Stimulated activated CD8-positive, alpha-beta memory T cell treated with anti-CD3 and anti-CD28 coated beads, Interleukin-2, amount 100 ng/mL, for 1 hour (primary cell): ENCODE measurements at places on chromosomes 11 and 22.

GRCh38 chr22:35743326-35743860, 25.7 kb downstream of the APOL5 start:
- no peak for DNase-seq

DNA sequence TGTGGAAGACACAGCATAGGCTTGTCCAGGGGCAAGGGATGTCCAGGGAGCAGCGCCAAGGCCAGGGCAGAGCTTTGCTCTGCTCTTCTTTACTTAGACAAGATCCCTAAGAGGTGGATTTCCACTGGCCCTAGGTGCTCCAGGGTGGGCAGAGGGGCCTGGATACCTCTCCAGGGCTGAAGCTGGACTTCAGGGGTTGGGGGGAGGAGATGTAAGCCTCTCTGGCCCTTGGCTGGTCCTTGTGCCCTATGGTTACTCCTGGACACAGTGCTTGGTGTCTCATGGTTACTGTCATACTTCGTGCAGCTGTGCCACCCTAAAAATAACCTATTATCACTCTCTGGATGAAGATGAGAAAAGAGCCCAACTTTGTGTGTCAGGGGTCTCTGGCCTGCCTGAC, 12.9 kb upstream of the KCNJ11 start:
- no peak for DNase-seq

GRCh38 chr11:113331441-113331840, 17.1 kb downstream of the TTC12 start:
- DNase-seq, result no peak

DNA sequence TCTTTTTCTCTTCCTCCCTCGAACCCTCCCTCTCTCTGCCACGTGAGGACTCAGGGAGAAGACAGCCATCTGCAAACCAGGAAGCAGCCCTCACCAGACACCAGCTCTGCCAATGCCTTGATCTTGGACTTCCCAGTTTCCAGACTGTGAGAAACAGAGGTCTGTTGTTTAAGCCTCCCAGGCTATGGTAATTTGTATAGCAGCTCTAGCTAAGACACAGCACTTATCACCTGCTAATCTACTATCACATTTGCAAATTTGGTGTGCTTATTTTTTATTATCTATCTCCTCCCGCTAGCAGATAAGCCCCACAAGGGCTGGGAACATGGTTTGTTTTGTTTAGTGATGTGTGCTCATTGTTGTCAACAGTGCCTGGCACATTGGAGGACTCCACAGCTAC, 124.8 kb upstream of the OPCML start:
- DNase-seq, result no peak

DNA sequence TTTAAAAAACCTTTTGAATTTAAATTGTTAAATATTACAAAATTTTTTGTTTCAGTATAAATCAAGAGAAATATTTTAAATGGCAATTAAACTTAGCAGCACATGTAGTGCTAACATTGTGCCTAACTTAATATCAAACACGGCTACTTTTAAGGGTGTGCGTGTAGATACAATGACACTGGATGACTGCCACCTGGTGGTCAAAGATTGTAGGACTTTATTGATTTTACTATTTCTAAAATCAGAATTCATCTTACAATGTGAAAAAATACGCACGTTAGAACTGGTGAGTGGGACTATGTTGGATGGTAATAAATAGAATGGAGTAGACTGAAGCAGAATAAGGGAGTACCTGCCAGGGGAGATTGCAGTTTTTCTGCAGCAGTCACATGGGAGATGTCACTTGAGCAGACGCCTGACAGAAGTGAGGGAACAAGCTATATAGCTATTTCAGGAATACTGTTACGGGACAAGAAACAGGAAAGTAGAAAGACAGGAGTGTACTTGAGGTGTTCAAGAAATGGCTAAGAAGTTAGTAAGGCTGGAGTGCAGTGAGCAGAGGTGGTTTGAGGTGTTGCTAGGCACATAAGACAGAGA, 52.9 kb downstream of the UVRAG start:
- peak; percentile 23 for DNase-seq

GRCh38 chr11:20808328-20808727, 138.9 kb downstream of the NELL1 start:
- DNase-seq, result no peak

GRCh38 chr11:88739524-88739923, 326.3 kb downstream of the GRM5 start:
- DNase-seq, result no peak

DNA sequence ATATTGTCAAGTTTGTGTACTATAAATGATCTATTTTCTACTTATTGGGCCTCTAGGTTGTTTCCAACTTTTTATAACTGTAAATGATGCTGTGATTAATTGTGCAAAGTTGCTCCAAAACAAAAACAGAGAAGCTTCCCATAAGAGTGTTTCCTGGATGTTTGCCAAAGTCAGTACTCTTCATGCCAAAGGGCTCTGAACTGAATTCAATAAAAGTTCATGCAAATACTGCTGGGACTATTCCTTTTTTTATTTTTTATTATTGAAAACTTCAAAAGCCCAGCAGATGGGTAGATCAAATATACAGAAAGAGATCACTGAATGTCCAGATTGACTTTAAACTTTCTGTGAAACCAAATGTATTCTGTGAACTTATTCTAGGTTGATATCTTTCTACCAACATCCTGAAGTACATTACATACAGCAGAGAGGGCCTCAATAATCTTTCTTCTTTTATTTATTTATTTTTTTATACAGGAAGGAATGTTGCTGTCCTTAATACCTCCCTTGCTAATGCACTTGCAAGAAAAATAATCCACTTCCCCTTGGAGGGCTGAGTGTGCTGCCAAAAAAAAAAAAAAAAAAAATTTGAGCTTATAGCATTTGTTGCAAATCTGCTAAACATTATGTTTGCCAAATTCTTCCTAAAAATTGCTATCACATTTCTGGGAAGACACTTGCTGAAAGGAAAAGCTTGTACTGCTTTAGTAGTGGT, 53.0 kb downstream of the CTSC start:
- DNase-seq, result no peak

GRCh38 chr22:23365961-23366360, 185.7 kb downstream of the BCR start:
- no peak for DNase-seq

DNA sequence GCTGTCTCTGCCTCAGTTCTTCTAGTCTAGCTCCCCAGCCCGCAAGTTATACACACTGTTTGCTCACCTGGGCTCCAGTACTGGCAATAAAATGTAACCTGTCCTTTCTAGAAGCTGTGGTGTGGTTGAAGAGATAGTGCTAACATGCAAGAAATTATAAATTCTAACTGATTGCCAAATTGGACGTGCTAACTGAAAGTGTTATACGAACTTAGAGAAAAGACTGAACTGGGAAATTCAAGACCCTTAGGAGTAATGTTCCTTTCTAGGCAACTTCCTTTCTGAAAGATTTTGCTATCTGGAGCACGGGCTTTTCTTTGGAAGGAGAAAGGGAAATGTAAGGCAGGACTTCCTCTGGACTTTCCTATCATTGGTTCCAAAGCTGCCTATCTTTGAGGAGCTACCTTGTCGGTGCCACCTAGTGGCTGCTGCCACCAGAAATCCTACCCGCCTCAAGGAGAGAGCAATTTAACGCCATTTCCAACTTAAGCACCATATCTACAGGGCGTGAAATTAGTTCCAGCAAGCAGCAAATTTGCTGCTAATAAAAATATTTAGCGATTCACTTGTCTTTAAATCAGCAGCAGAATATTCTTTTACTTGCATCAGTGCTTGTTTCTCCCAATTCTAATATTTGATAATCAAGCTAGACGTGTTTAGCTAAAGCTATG, 12.7 kb upstream of the TMEM218 start:
- no peak for DNase-seq

DNA sequence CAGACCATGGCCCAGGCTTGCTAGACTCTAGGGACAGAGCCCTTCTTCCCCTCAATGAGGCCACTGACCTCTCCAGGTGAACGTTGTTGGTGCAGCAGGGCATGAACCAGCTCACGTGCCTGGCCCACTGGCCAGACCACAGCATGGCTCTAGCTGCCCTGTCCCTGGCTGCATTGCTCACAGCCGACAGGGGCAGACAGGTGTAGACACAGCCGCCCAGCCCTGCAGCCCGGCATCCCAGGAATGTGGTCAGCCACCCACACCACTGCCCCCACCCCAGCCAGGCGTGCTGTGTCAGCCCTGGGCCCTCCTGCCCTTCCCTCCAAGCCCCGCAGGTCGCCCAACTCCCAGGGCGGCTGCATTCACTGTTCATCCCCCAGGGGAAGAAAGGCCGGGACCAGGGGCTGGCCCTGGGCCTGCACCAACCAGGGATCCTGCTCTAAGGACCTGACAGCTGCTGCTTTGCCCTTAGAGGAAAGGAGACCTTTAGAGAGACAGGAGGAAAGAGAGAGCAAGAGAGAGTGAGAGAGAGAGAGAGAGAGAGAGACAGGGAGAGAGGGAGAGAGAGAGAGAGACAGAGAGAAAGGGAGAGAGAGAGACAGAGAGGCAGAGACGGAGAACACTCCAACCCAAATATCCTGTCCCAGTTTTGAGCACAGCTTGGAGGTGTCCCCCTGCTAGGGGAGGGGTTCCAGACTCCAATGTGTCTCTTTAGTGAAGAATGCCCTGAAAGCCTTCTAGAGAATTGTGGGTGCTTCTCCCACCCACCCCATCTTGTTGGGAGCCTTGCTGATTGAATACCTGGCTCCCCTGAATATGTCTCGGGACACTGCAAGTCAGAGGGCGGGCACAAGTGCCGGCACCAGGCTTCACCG, 44.2 kb upstream of the LINC01488 start:
- DNase-seq, result no peak

- no peak for DNase-seq
Measured at GRCh38 chr11:129280027-129280811, 88.1 kb upstream of the ARHGAP32 start.

GRCh38 chr22:23285734-23286133, 105.4 kb downstream of the BCR start:
- DNase-seq, result no peak

DNA sequence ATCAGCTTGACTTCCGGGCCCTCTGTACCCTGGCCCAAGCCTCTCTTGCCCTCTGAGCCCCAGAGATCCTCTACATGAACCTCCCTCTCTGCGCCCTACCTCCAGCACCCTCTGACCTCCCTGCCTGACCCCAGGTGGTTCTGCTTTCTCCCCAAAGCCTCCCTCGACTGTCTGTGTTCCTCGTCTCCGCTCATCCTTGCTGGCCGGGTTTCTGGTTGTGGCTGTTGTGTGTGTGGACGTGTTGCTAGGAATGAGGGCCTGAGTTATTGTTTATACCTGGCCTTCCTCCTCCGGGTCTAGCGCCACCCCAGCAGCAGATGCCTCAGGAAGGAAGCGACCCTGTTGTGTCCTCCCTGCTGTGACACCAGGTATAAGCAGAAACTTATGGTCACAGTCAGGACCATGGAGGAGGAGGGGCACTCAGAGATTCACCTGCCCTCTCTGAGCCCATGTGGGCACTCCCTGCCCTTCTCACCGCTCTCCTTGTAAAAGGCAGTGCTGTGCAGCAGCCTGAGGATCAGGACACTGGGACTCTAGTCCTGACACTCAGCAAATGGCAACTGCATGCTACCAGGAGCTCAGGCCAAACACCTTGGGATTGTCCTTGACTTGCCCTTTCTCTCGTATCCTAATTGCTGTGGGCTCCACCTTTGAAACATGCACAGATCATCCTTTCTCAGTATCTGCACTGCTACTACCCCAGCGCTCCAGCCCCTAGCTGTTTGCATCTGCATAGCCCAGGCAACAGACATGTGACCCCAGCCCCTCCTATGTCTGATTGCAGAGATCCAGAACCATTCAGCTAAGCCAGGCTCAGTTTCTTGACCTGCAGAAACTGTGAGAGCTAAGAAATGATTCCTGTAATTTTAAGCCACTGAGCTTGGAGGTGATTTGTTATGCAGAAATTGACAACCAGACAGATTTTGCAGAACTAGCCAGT, 140.1 kb downstream of the ST3GAL4 start:
- DNase-seq, result no peak

- DNase-seq, result no peak
Measured at GRCh38 chr11:44578279-44578678, 12.8 kb downstream of the CD82 start.

DNA sequence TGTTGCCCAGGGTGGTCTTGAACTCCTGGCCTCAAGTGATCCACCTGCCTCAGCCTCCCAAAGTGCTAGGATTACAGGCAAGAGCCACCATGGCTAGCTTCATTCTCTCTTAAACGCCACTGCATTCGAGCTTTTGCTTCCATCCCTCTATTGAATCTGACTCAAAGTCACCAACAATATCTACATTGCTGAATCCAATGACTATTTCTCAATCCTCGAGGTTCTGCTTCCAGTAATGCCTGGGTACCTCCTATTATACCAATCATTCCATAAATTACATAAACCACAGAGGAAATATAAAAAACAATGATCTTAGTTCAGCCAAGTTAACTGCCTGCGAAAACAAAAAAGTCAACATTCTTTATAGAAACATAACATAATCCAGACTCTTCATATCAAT, 11.9 kb upstream of the NXF1 start:
- DNase-seq, result no peak

GRCh38 chr11:128741916-128742315, 48.0 kb downstream of the FLI1 start:
- no peak for DNase-seq

DNA sequence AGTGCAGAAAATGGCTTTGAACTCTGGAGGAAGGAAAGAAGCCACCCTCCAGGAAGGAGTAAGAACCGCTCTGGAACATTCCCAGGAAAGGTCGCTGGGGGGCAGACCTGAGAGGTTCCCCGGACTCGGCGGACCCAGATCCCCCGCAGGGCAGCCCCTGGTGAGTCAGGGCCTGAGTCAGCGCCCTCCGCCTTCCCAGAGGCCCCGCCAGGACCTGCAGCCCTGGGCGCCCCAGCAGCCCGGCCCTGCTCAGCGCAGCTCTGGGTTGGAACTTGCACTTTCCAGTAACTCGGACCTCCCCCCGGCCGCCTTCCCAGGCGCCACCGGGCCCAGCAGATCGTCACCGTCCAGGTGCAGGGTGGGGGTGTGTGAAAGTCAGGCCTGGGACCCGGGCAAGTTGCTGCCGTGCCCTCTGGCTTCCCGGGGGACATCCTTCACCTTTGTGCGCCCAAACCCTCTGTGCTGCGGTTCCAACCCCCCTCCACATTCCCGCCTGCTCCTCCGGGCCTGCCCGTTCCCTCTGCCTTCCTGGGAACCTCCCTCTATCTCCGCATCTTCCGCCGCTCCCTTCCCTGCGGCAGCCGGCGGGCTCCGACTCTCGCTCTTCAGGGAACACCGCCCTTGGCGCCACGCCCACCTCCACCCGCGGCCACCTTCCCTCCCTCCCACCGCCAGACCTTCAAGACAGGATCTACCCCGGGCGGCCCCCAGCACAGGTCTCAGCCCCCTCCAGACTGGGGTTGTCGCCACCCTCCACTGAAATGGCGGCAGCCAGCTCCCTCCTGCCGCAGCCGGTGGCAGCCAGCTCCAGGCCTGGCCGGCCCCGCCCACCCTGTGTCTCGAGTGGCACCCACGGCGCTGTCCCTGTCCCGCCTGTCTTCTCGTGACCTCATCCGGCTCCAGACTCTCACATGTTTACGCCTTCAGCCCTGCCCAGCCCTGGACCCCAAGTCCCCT, 36.8 kb upstream of the WNT7B start:
- DNase-seq, result peak; percentile 77

GRCh38 chr11:119800619-119801018, 71.6 kb upstream of the NECTIN1 start:
- no peak for DNase-seq
